ENCODE measurements at places on chromosomes 7 and 10.

DNA sequence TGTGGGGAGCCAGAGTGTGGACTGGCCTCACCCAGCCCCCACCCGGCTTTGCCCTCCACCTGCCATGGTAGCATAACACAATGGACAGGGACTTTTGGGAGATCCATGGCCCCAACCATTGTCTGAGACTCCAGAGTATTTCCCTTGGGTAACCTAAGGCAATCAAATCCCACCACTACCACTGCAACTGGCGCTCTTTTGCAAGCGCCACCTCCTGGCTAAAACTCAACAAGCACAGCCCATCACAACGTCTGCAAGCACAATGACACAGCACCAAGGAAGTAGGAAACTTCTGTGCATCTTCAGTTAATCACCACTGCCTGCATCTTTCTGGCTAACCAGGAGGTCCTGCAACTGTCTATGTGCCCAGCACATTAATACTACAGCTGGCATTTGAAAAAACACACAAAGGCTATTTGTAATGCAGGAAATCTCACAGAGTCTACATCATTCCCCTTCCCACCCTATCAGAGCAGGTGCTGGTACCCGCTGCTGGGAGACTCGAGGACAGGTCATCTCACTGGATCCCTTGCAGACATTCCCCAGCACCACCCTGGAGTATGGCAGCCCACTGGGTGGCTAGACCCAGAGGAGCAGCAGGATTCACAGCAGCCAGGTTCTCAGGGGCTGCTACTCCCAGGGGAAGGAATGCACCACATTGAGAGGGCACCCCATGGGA lies 27.7 kb downstream of the ANKRD26 start:
- DNase-seq = no peak

- no peak for DNase-seq
Observed at GRCh38 chr10:44908936-44909630, 2.1 kb upstream of the TMEM72 start.

GRCh38 chr7:106313456-106313901 lies 28.7 kb upstream of the NAMPT start:
- DNase-seq = no peak

- no peak for DNase-seq
Observed at GRCh38 chr10:91700788-91701444, 68.0 kb upstream of the PPP1R3C start.

All from memory B cell (primary cell).